NCI-H524 treated with DMSO at 0.1 percent for 48 hours (cell line): ENCODE measurements at places on chromosomes 3 and 15.

- DNase-seq, result no peak
Observed at GRCh38 chr3:170768334-170768801, 101.6 kb downstream of the RPL22L1 start.

GRCh38 chr3:157392104-157392503, 44.5 kb upstream of the PTX3 start:
- DNase-seq, result no peak

- DNase-seq, result no peak
Observed at GRCh38 chr3:70078778-70079177, 79.2 kb downstream of the SAMMSON start.

GRCh38 chr3:126477061-126477380, 1.3 kb upstream of the ZXDC start:
- no peak for DNase-seq

DNA sequence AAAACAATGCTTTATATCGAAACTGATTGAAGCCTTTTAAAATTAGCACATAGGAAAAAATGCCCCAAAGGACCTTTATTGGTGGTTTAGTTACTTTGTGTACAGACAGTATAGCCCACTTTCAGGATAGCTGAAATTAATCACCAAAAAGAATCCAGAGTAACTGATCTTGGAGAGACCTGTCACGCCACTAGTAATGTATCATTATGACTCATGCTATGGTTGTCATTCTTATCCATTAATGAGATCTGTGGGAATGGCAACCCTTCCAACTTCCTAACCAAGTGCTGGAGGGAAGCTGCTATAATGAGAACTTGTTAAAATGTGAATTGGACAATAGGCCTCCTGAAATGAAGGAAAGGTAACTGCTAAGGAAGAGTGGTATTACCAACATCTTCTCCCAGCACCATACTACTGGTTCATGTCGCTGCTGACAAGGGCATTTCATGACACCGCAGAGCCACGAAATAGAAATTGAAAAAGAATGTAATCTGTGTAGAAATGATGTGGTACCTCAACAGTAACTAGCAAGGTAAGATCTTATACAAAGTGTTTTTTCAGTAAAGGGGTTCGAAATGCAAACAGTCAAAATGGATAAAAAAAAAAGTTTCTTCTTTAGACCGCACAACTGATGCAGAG, 7.1 kb upstream of the EMC4 start:
- no peak for DNase-seq

DNA sequence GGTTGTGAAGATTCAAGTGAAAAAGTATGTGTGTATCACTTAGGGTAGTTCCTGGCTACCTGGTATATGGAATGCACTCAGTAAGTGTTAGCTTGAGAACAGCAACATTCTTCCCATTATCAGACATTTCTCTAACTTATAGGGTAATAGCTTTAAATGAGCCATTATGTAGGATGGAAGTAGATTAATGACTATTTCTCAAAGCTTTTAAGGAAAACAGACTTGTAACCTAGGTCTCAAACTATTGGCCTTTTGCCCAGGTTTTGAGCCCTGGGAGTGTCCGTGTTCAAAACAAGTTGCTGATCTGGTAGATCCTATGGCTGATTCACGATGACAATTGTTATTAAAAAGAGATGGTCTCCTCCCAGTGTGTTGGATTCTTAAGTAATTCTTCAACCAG, 129.1 kb upstream of the UMPS start:
- no peak for DNase-seq

DNA sequence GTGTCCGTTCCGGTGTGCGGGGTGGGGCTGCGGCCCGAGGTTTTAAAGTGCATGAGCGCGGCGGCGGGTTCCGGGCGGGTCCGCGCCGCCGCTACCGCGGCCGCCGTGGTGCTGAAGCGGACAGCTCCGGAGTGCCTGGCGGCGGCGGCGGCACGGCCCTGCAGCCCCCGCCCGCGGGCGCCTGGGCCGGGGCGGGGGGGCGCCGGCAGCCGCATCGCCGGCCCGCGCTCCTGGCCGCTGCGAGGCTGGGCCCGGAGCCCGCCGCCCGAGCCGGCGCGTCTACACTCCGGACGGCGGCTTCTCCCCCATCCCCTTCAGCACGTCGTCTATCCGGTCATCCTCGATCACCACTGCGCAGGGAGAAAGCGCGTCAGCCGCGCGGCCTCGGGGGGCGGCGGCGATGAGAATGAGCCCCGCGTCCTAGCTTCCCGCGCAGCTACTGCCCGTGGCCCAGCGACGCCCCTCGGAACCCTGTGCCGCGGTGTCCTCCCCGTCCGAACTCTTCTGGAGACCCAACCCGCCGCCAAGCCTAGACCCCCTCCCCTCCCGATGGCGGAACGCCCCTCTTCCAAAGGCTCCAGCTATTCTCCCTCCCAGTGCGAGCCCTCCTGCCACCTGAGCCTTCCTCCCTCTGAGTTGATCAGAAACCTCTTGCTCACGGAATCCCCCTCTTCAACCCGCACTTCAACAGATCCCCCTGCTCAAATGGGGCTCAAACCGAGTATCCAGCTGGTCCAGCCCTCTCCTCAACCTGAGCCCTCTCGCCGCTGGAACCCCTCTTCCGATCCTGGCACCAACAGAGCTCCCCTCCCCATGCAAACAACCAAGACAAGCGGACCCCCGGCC, 1.3 kb downstream of the CAMK2N2 start:
- peak; percentile 15 for DNase-seq

- DNase-seq, result no peak
Observed at GRCh38 chr3:15215996-15216395, 9.9 kb downstream of the CAPN7 start.

DNA sequence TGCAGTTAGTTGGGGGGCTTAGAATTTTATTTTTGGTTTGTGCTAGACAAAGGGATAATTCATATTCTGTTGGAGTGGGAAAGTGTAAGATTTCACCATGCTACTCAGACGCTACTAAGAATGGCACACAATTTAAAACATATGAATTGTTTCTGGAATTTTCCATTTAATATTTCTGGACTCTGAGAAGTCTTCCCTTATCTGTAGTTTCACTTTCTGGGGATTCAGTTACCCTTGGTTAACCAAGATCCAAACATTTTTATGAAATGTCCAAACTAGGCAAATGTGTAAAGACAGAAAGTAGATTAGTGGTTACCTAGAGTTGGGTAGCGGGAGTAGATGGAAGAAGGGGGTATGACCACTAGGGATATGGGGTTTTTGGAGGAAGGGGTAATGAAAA, 53.1 kb downstream of the TCF12 start:
- DNase-seq, result no peak

DNA sequence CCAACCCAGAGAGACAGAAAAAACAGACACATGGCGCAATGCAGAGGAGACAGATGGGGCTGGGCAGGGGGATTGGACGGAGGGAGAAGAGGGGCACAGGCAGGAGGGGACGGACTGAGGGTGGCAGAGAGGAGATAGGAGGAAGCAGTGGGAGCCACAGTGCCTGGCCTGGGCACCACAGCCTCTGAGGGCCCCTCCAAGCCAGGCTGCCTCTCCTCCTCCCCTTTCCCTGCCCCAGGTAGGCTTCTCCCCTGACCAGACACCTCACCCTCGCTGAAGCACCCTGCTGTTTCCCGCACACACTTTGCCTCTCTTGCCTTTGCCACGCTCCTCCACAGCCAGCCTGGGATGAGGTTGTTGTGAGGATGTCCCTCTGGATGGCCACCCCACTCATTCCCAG, 84.0 kb upstream of the PRR20G start:
- DNase-seq, result no peak

- DNase-seq, result no peak
Observed at GRCh38 chr3:52435246-52436101, 9.4 kb downstream of the SEMA3G start.

GRCh38 chr15:83207009-83207659, 489 bp downstream of the HDGFL3 start:
- DNase-seq, result no peak

GRCh38 chr3:14773691-14774128, 45.1 kb upstream of the FGD5 start:
- DNase-seq, result no peak

DNA sequence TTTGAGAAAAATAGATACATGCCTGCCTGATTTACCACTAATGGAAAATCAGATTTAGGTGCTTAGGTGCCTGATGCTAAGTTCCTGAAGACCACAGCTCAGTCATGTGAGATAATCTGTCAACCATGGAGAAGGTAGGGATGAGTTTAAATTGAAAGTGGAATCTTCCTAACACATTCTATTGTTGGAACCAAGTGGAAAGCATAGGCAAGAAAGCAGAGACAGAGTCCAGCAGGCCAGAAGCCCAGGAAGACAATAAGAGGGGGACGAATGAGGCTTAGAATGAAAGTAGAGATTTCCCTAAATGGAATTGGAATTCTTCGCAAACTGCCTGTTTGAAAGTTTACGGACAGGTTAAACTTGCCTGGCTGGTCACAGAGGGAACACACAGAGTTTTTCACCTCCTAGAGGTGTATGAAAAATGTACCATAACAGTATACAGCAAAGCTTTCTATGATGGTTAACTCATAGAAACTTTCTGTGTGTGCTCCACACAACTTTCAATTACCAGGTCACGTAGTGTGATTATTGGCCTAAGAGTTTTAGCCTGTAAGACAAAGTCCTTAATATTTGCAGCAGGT, 453.8 kb upstream of the KCNMB2 start:
- no peak for DNase-seq

DNA sequence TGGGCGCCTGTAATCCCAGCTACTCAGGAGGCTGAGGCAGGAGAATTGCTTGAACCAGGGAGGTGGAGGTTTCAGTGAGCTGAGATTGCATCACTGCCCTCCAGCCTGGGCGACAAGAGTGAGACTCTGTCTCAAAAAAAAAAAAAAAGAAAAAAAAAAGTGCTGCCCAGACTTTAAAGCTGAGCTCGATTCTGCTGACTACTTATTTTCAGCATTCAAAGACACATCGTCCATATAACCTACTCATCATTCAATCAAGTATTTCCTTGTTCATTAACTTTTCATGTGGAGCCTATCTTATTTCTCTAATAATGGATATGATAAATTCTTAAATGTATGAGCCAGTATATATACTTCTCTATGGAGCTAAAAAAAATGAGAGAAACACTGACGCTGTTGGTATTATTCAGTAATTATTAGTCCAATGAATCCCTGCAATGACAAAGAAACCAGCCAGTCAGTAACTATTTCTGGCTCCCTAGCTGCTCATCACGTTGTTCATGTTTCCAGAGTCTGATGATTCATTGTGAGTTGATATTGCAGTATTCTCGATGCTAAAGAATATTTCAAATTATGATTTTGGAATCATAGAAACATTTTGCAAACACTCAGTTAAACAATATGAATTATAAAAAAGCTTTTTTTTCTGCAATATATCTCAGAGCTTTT, 111.9 kb downstream of the RAP2B start:
- no peak for DNase-seq

- no peak for DNase-seq
Observed at GRCh38 chr3:15032650-15033049, 32.5 kb downstream of the MRPS25 start.

DNA sequence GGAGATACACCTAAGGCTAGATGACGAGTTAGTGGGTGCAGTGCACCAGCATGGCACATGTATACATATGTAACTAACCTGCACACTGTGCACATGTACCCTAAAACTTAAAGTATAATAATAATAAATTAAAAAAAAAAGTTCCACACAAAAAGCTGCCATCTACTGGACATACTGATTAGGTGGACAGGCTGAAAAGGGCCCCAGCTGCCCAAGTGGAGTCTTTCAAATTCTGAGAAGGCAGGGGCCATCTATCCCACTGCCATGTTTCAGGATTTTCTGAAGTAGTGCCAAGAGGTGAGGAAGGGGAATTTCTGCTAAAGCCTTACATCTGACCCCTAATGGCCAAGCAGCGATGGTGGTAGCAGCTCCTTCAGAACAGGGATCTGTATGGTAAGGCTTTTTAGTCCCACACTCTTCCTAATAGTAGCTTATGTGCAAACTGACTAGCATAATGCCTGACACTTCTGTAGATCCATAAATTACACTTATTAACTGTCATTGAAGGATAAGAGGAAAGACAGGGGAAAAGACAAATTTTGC, 7.7 kb downstream of the FSTL1 start:
- DNase-seq, result no peak

GRCh38 chr15:26887926-26888666, 21.2 kb downstream of the GABRA5 start:
- no peak for DNase-seq

DNA sequence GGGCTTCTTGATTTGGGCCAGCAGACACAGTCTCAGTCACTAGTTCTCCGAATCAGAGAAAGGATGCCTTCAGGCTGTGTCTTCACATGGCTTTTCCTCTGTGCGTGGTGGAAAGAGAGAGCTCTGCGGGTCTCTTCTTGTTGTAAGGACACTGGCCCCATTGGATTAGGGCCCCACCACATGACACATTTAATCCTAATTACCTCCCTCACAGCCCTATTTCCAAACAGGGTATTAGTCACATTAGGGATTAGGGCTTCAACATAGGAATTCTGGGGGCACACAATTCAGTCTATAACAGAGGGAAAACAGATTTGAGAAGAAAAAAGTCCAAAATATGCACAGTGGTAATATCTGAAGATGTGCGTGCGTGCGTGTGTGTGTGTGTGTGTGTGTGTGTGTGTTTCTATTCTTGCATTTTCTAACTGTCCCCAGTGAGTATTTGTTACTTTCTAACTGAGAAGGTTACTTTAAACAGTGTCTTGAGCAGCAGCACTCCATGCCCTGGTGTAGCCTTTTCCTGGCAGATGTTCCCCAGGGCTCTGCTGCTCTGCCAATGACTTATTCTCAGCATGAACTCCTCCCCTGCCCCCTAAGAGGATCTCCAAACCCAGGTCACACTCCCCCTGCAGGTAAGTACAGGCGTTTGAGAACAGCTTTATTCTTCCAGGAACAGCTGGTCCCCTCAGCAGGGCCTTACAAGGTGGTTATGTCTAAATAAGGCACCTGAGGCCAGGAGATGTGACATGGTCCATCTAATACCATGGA, 72.9 kb downstream of the RPL39L start:
- DNase-seq, result peak; percentile 91

DNA sequence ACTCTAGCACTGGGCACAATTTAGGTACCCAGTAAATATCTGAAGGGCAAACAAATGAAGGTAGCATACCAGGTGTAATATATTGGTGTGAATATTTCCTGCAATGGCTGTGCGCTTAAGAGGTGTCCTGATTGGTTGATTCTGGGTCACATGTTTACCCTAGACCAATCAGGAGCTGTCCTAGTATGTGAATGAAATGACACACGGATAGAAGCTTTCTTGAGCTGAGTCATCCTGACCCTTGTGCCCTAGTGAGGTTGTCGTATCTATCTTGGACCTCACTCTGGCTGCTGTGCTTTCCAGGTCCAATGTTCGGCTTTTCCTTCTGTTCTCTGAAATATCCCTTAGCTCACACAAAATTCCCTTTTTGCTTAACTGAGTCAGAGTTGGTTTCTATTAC, 58.1 kb upstream of the FOXP1 start:
- DNase-seq, result no peak
